ENCODE measurements at places on chromosomes 16 and 17. TPM values are rescaled to one million over a fixed set of nuclear protein-coding genes. Genes with fewer than 3 reads are reported as not detected.
A peak's percentile ranks its signal among the peaks of the same experiment; 100 is the strongest.

SMIM22 gene
- 20.9 TPM for total RNA-seq

RRAD gene
- total RNA-seq: 12.1 TPM

ATP1B2 gene
- total RNA-seq: 0.49 TPM

TBC1D3C gene
- not detected for total RNA-seq

YBX2 gene
- 3.8 TPM for total RNA-seq

ZSCAN10 gene
- not detected for total RNA-seq

KRTAP4-1 gene
- 51.7 TPM for total RNA-seq

MYO15A gene
- 0.40 TPM for total RNA-seq

DNA sequence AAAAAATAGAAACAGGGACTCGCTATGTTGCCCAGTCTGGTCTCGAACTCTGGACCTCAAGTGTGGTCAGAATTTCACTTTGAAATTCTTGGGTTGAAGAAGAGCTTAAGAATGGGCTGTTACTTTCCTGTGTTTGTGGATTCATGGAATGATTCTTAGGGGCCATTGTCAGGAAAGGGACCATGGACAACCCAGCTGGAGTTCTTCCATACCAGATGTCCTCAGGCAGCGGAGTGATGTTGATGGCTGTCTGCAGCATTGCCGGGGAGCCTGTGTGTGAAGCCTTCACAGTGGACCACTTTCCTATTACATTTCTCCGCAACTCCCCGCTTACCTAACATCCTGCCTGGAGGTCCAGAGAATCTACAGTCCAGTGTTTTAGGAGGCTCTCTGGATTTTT, 145.9 kb downstream of the CLEC16A start:
- no peak for DNase-seq

DNA sequence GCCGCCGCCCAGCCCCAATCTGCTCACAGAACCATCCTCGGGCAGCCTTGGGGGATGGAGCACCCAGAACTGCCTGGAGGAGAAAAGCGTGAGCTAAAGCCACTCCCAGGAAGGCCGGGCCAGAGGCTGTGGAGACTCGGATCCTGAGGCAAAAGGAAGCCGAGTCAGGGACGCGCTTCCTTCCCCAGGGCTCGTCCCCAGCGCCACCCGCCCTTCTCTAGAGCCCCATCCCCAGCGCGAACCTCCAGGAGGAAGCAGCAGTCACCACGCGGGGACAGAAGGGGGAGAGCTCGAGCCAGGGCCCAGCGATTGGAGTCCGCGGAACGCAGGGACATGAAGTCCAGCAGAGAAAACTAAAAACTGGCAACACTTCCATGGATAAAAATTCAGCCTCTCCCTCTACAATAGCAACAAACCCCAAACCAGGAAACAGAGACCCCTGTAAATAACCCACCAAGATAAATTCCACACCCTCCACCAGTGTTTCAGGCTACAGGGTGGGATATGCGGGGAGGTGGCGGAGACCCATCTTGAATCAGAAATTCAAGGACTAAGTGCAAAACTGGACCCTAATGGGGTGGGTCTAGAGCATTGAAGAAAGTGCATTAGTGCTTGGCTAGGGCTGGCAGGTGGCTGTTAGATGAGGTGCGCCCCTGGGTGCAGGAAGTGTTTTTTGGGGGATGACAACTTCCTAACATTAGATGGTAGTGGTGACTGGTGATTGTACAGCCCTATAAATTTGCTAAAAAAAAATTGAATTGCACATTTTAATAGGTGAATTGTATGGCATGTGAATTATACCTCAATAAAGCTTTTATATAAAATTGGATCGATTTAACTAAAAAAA, 116.1 kb upstream of the METRNL start:
- peak; percentile 93 for DNase-seq

GRCh38 chr17:42690596-42690995, 8.3 kb downstream of the CNTNAP1 start:
- no peak for DNase-seq

GRCh38 chr17:77602062-77602746, 356.3 kb upstream of the TNRC6C start:
- peak; percentile 85 for DNase-seq

- DNase-seq: no peak
Observed at GRCh38 chr16:60060731-60061130, 1326.6 kb upstream of the GOT2 start.

DNA sequence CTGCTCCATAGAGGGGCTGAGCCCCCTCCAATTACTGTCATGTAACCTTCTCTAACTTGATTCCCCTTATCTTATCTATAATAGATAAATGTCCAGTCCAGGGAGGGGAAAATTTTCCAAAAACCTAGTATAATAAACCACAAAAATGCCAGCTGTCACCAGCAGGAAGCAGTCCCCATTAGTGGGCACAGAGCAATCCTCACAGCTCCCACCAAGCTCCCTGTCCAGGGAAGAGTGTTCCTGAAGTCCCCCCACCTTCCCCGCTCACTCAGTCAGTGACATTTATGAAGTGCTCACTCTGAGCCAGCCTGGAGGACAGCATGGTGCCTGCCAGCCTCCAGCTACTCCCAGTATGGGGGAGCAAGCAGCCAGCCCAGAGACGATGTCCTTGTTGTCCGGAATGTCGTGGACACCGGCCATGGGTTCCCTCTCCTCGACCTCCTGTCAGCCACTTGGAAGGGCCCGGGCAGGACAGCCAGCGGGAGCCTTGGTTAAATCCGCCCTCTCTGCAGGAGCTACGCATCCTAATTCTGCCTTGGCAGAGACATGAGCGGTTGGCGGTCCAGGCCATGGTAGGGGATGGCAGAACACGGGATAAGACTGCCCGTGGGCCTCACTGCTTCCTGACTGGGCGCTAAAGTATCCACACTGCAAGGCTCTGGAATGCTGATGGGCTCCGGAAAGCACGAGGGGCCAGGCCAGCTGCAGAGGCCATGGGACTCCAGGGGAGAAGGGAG, 102.0 kb upstream of the CDH5 start:
- DNase-seq: no peak

GRCh38 chr16:87161822-87162676, 155.1 kb downstream of the C16orf95 start:
- no peak for DNase-seq

- no peak for DNase-seq
Observed at GRCh38 chr17:39243155-39243554, 17.4 kb upstream of the STAC2 start.

DNA sequence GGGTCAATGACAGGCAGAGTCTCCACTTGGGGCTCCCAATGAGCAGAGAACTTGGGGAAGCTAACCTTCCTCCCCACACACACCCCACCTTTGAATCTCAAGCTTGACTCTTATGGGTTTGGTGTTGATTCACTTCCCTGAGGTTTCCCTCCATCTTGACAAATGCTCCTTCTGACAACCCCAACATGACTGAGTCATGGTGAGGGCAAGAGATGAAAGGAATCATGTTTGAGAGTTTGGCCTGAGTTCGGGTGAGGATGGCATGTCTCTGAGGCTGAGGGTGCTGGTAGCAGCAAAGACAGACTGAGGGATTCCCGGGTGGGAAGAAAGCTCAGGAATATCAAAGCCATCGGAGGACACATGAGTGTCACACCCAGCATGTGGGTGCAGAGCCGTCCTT, 18.7 kb downstream of the KRT9 start:
- DNase-seq: no peak

Data from suprapubic skin (tissue), 4 donors.